ENCODE measurements at places on chromosomes 11 and 22. TPM values are rescaled to one million over a fixed set of nuclear protein-coding genes. Genes with fewer than 3 reads are reported as not detected.

The CNGA4 gene
- 0.43 TPM for polyA plus RNA-seq

GRCh38 chr11:44658506-44658850, 68.3 kb upstream of the TSPAN18 start:
- H3K4me1 ChIP-seq, result peaks cover 12% of the 10 kb centered on the region
- H3K36me3 ChIP-seq, result no peaks in the 10 kb centered on the region
- no peak overlapping the region for H3K4me3 ChIP-seq
- no peak overlapping the region for H3K27ac ChIP-seq
- DNase-seq, result no peak

DNA sequence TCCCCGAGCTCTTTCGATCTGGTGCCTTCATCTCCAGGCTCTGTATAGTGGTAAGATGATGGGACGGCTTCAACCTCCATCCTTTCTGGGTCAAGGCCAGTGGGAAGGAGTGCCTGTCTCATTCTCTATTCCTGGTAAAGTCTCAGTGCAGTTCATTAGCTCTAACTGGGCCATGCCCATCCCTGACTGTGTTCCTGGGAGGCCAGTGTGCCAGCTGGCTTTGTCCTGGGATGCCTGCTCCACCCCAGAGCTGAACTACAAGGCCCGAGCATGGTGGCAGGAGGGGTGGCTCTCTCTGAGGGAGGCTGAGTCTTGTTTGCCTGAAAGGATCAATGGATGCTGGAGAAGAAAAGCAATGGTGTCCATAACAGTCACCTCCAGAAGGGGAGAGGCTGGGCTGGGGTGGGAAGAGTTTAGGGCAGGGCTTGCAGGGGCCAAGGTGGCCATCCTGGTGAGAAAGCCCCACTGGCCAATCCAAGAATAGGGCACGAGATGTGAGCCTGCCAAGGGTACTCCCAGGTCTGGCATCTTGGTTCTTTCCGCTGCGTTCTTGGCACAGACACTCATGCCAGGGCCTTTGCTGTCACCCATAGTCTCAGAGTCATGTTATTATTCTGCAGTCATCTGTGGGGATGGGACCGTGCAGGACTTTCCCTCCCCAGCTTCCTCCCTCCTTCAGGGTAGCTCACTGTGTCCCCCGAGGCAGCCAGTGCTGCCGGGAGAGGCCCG, 60.1 kb downstream of the PARVB start:
- H3K4me3 ChIP-seq, result no peak overlapping the region
- peaks cover 38% of the 10 kb centered on the region for H3K4me1 ChIP-seq

- H3K27ac ChIP-seq, result no peak overlapping the region
- no peaks in the 10 kb centered on the region for H3K4me1 ChIP-seq
- no peak for DNase-seq
- H3K4me3 ChIP-seq, result no peak overlapping the region
Observed at GRCh38 chr11:30317030-30317429, 5.9 kb upstream of the ARL14EP start.

- H3K4me1 ChIP-seq, result no peaks in the 10 kb centered on the region
- no peaks in the 10 kb centered on the region for H3K27me3 ChIP-seq
- H3K4me3 ChIP-seq, result no peak overlapping the region
- no peak overlapping the region for H3K27ac ChIP-seq
- no peaks in the 10 kb centered on the region for H3K36me3 ChIP-seq
- no peak for DNase-seq
Observed at GRCh38 chr11:73521621-73522020, 76.3 kb downstream of the FAM168A start.

The CRYBB1 gene
- 0.69 TPM for polyA plus RNA-seq

DNA sequence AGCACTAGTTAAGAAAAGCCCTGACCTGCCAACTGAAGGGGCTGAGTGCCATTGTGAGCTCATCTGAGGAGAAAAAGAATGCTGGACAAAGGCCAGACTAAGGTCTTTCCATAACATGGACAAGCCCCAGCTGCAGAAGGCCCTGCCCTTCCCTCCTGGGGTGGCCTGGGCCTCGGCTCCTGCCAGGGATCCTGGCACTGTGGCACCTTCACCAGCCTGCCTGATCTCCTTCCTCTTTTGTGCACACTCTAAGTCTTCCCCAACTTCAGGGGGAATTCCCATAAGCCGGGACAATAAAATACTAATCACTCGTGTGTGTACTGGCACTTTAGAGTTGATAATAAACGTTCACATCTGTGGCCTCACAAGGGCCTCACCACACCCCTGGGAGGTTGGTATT, 9.9 kb downstream of the TMPRSS13 start:
- no peak overlapping the region for H3K27ac ChIP-seq
- no peak for DNase-seq
- H3K27me3 ChIP-seq, result no peaks in the 10 kb centered on the region
- no peak overlapping the region for H3K4me3 ChIP-seq

DNA sequence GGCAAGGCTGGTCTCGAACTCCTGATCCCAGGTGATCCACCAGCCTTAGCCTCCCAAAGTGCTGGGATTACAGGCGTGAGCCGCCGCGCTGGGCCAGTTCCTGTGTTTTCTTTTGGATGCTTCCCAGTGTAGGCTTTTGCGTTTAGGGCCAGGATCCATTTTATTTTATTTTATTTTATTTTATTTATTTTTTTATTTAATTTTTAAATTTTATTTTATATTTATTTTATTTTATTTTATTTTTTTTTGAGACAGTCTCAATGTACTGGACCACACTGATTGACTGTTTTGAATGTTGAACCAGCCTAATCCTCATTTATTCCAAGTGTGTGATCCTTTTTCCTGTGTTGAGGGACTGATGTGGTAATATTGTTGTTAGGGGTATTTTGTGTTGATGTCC, 8.4 kb downstream of the EPS8L2 start:
- no peak overlapping the region for H3K27ac ChIP-seq
- no peaks in the 10 kb centered on the region for H3K36me3 ChIP-seq
- no peak overlapping the region for H3K4me3 ChIP-seq
- H3K4me1 ChIP-seq, result peaks cover 3% of the 10 kb centered on the region

The BCR gene
- 20.1 TPM for polyA plus RNA-seq

DNA sequence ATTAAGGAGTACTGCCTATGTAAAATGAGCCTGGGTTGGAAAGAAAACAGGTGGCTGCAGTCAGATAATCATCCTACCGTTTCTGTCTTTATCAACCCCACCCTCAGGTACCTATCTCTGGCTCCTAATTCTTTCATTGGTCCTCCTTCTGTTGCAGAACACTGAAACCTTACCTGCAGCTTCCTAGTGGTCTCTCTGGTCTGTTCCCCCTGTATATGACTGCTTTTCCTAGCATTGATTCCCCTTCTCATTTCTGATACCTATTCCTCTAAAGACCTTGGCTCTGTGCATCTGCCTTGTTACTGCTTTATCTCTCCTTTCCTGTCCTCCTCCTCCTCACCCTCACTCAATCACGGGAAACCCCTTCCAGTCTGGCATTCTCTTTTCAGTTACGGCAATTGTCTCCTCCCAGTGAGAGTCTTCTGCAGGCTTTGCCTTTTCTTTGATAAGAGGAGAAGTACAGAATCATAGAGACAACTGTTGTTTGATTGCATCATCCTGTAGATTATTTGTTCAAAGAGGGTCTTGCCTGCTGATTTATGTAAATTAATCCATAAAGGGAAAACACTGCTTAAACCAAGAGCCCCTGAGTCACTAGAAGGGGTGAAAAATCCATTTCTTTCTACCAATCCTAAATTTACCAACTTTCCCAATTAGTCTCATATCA, 301.2 kb downstream of the AASDHPPT start:
- DNase-seq, result no peak
- no peak overlapping the region for H3K27ac ChIP-seq
- H3K4me1 ChIP-seq, result no peaks in the 10 kb centered on the region
- no peaks in the 10 kb centered on the region for H3K27me3 ChIP-seq
- no peaks in the 10 kb centered on the region for H3K36me3 ChIP-seq

GRCh38 chr11:114216796-114217180, 79.4 kb upstream of the NNMT start:
- H3K36me3 ChIP-seq, result no peaks in the 10 kb centered on the region
- H3K4me1 ChIP-seq, result peaks cover under 1% of the 10 kb centered on the region
- DNase-seq, result no peak
- no peaks in the 10 kb centered on the region for H3K27me3 ChIP-seq
